DMS53 (cell line): ENCODE measurements at places on chromosomes 2 and 18.

- no peak for DNase-seq
Observed at GRCh38 chr2:232240906-232241305, 137.6 kb upstream of the ALPP start.

DNA sequence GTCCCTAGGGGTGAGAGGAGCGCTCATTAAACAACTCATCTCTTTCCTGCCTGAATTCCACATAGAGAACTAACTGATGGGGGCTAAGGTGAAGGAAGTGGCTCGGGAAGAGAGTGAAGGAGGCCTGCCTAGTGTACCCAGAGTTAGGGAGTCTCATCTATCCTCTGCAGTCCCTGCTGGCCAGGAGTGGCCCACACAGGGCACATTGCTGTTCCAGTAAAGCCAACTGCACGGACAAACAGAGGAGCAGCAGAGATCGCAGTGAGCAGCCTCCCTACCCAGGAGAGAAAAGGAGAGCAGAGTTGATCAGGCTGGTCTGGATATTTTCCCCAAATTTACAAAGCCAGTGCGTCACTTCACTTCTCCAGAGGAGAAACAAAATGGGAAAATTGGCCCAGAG, 16.9 kb upstream of the FN1 start:
- DNase-seq = no peak

DNA sequence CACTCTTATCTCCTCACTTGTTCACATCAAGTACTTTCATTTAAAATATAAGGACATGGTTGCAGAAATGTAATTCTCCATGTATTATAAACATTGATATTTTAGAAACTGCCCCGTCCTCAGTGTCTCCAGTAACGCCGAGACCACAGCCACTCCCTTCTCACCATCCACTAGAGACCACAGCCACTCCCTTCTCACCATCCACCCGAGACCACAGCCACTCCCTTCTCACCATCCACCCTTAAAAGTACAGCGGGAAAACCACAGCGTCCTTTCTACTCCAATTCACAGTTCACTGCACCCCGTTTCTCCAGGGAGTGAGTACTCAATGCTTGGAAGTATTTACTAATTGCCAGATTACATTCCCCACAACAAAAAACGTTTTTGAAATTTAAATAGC, 1452.2 kb upstream of the ACVR2A start:
- no peak for DNase-seq

GRCh38 chr2:10357193-10358169, 54.8 kb downstream of the HPCAL1 start:
- no peak for DNase-seq

DNA sequence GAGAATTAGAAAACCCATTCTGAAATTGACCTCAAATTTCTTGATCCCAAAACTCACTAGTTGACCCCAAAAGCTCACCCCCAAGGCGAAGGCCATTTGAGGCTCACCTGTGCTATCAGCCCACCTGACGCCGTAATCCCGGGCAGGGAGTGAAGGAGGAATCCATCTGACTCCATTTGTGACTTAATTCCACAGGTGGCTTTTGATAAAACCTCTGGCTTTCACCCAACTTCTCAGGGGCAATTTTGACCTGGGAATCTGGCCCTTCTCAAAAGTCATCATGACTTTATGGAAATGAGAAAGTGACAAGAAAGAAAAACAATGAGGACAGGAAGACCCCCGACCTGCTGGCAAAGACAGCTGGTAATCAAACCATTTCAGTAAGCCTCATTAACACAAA, 86.9 kb upstream of the SALL3 start:
- DNase-seq = no peak
